T-helper 9 cell (primary cell): ENCODE measurements at places on chromosomes 2 and 18.

DNA sequence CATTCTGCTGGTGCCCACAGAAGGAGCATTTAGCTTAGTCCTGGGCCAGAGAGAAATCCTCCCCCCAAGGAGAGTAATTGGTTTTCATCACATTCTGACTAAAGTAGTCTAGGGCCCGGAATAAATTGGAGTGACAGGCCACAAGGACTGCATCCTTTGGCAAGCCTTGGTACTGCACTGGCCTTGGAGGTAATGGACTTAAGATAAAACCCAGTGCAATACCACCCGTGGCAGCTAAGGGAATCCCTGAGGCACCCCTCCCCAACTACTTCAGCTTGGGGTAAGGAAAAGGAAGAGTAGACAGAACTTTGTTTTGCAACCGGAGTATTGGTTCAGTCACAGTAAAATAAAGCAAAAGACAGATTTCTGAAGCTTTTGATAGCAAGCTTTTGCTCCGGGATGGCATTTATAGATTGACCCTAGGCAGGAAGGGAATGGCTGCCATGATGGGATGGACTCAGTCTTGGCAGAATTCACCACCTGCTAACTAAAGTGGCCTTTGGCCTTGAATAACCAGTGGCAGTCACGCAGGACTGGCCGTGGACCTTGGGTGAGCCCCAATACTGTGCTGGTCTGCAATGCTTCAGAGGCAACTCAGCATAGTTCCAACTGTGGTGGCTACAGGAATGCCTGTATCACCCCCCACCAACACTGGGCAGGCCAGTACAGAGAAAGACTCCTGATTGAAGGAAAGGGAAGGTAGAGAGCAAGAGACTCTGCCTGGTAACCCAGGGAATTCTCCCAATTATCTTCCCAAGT lies 14.1 kb downstream of the ORC4 start:
- no peak for DNase-seq

GRCh38 chr2:904246-905024 lies 46.2 kb upstream of the SNTG2 start:
- no peak for DNase-seq

GRCh38 chr18:54020156-54020745 lies 204.2 kb downstream of the MBD2 start:
- DNase-seq: no peak

DNA sequence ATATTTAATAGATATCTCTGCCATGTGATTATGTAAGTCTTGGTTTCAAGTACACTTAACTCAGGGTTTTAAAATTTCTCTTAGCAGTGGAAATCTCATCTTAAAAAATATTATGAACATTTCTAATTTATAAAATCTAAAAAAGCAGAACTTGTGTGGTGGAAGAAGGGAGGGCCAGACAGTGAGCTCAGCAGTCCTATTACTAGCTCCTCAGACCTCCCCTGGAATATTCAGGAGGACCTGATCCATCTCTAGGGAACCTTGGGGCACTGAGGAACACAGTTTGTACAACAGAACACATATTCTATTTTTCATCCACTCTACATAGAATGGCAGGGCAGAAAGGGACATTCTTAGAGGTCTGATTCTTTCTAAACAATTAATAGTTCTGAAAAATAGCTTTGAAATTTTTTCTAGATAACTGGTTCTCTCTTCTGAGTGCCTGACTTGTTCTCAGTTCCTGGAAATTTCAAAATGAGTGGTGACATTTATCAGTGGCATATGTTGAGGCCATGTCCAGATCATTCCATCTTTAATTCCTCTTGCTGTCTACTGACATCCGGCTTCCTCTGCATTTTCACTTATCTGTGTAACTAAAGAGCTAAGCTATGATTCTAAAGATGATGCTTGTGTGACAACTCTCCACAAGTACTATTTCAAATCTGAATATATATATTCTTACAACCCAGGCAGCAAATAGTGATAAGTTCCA lies 8.2 kb upstream of the MAP4K4 start:
- no peak for DNase-seq

GRCh38 chr2:69082430-69082997 lies 69.5 kb downstream of the ANTXR1 start:
- no peak for DNase-seq

GRCh38 chr2:129849559-129850160 lies 129.8 kb upstream of the RAB6C start:
- no peak for DNase-seq

DNA sequence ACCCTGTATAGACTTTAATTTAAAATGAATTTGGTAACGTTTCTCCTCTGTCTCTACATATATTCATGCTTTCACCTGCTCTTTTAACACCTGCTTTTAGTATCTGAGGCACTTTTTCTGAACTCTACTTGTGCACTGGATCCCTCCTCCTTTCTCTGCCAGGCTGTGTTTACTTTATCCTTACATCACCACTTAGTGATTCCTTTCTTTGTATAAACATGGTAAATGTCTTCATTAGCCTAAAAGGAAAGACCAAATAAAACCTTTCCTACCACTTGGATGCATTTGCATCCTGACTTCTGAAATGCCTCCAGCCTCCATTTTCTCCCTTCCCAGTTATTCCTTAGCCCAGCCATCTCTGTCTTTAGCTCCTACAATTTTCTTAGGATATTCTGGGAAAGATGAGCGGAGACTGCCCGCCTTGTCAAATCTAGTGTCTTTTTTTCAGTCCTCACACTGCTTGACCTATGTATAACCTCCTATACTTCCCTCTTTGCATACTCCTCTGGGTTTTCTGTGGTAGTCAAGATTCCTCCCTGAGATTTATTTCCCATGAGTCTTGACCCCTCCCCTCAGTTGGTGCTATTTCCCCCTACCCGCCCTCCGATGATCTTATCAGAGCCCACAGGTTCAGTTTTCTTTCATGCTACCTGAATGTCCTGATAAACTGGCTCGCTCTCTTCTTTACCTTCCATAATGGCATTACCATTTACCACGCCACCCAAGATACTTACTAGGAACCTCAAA lies 44.8 kb downstream of the REL start:
- DNase-seq: no peak

GRCh38 chr2:168614172-168615018 lies 158.3 kb downstream of the CERS6 start:
- DNase-seq: no peak

DNA sequence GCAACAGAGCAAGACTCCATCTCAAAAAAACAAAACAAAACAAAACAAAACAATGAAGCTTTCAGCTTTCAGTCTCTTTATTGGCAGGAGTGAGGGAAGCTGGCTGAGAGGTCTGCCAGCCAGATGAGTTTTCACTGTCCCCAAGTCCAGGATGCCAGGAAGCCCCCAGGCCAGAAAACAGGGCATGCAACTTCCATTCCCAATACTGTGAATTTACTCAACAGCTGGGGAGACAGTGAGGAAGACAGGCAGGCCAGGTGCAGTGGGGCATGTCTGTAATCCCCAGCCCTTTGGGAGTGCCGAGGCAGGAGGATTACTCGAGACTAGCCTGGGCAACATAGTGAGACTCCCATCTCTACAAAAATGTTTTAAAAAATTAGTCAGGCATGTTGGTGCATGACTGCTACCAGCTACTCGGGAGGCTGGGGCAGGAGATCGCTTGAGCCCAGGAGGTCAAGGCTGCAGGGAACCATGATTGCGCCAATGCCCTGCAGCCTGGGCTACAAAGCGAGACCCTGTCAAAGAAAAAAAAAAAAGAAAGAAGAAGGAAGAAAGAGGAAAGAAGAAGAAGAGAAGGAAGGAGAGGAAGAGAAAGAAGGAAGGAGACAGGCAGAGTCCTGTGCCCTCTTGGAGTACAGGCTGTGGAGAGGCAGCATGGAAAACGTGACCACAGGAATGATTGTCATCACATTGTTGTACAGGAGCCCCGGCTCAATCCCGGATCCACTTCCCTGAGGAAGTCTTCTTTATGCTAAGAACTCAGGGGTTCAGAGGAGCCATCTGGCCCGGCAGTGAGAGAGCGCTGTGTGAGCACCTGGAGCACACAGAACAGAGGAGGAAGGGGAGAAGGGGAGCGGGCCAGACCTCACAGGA lies 29.2 kb upstream of the POMC start:
- no peak for DNase-seq

GRCh38 chr2:30336978-30337841 lies 105.9 kb downstream of the LBH start:
- DNase-seq: peak; percentile 7

GRCh38 chr2:46074501-46074900 lies 222.7 kb upstream of the EPAS1 start:
- no peak for DNase-seq

GRCh38 chr18:79399275-79400081 lies 3.7 kb downstream of the NFATC1 start:
- DNase-seq: no peak

- no peak for DNase-seq
Measured at GRCh38 chr2:112959109-112959812, 18.5 kb upstream of the IL36G start.

DNA sequence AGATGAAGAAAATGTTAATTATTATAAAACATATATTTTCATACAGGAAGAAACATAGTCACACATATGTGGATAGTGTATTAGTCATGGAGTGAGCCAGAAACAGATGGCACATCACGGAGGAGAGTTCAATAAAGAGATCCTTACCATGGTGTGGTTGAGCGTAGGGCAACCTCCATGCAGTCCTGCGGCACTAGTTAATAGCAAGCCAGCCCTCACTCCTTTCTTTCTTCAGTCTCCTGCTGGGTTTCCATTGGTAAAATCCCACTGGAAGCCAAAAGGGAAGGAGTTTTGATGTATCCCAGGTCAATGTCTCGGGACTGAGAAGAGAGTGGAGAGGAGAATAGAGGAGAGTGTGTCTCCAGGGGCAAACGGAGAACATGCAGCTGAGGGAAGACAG lies 328.1 kb downstream of the NR4A2 start:
- no peak for DNase-seq

GRCh38 chr2:458425-458815 lies 170.5 kb upstream of the ALKAL2 start:
- DNase-seq: no peak

DNA sequence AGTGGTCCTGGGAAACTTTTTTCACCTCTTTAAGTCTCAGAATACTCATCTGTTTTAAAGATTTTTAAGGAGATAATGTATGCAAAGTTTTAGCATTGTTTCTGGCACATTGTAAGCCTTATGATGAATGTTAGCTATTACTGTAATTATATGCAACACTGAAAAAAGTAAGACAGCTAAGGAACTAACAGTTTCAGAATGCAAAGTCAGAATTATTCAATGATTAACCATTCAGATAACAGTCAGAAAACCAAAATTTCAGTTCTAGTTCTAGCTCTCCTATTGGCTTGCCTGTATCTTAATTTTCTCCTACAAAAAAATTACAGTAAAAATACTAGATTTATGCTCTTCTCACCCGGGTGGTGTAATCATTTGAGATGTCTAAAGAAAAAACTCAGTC lies 101.1 kb downstream of the SLC4A10 start:
- DNase-seq: no peak

DNA sequence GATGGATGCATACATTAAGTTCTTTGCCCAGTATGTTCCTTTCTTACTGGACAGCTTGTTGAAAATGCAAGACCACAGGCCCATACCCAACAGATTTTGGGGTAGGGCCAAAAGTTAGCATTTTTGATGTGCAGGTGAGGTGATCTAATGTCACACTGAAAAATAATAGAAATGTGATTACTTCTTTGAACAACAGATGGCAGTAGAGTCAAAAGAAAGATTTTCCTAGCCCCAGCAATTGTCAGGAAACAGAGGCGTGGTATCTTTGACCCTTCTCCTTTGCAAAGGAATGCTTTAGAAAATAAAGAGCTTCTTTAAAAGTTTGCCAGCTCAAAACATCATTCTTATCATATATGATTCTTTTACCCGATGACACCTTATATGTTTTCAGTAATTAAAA lies 343.6 kb upstream of the SYT4 start:
- DNase-seq: no peak

GRCh38 chr2:60527762-60528161 lies 25.7 kb downstream of the BCL11A start:
- DNase-seq: no peak

DNA sequence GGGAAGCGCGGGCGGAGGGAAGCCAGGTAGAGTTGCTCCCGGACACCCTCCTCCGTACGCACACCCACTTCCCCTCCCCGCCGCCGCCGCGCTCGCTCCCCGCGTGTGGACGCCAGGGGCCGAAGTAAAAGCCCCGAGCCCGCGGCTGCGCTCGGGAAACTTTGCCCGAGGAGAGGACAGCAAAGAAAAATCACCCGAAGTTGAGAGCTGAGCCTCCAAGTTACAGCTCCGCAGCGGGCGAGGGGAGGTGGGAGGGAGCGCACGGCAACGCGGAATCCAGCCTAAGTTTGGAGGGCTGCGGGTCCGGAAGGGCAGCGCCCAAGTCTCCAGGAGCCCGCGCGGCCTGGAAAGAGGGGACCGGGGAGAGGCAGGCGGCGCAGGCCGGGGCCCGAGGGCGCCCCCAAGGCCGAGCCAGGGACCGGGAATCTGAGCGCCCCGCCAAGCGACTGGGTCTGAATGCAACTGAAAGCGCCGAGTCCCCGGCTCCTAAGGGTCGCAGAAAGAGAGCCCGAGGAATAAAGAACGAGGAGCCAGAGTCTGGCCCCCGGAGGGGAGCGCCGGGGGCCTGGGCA lies 706 bp upstream of the BCL11A start:
- DNase-seq: no peak

GRCh38 chr2:98515250-98515991 lies 70.8 kb downstream of the INPP4A start:
- no peak for DNase-seq

- DNase-seq: no peak
Measured at GRCh38 chr2:211766689-211767088, 771.9 kb downstream of the ERBB4 start.

- DNase-seq: no peak
Measured at GRCh38 chr2:100053087-100053885, 89.1 kb downstream of the AFF3 start.

- DNase-seq: no peak
Measured at GRCh38 chr2:14530506-14530905, 102.0 kb upstream of the LRATD1 start.

DNA sequence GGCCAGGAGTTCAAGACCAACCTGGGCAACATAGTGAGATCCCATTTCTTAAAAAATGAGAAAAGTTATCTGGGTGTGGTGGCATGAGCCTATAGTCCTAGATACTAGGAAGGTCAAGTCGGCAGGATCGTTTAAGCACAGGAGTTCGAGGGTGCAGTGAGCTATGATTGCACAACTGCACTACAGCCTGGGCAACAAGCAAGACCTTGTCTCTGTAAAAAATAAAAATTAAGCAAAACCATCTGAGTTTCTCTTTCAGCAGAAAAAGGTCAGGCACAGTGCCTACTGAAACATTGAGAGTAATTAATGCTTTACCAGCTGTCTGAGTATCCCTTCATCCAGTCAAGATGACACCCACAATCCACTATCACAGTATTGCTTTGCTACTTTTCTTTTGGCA lies 258.3 kb downstream of the MBD5 start:
- no peak for DNase-seq

- no peak for DNase-seq
Measured at GRCh38 chr2:28357055-28357454, 35.6 kb upstream of the FOSL2 start.

GRCh38 chr2:224584111-224584784 lies 915 bp downstream of the CUL3 start:
- DNase-seq: peak; percentile 10

DNA sequence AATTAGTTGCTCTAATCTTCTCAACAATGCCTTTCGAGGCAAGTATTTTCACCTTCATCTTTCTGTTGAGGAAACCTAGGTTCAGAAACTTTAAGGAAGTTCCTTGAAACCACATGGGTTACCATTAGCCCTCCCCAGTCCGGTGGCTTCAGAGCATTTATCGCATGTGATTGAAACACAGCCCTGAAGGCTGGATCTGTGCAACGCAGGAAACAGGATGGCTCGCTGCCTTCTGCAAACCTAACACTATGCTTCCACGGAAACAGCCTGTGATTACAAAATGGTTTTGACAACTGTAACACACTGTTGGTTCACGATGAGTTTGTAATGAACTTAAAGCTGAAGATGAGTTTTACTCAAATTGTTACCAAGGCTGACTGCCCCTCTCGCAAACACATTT lies 68.5 kb downstream of the EPB41L3 start:
- no peak for DNase-seq
